Keratinocyte (primary cell): ENCODE measurements at places on chromosomes 7 and 10.

GRCh38 chr10:1608851-1609647 is 128.3 kb downstream of the ADARB2 start:
- no peak overlapping the region for H3K27ac ChIP-seq
- peaks cover 8% of the 10 kb centered on the region for H3K27me3 ChIP-seq
- H3K4me3 ChIP-seq, result no peak overlapping the region

- no peak overlapping the region for H3K4me3 ChIP-seq
- DNase-seq, result no peak
- no peak overlapping the region for H3K27ac ChIP-seq
These were observed 2.4 kb upstream of the NIPSNAP2 start for GRCh38 chr7:55962014-55962413.

DNA sequence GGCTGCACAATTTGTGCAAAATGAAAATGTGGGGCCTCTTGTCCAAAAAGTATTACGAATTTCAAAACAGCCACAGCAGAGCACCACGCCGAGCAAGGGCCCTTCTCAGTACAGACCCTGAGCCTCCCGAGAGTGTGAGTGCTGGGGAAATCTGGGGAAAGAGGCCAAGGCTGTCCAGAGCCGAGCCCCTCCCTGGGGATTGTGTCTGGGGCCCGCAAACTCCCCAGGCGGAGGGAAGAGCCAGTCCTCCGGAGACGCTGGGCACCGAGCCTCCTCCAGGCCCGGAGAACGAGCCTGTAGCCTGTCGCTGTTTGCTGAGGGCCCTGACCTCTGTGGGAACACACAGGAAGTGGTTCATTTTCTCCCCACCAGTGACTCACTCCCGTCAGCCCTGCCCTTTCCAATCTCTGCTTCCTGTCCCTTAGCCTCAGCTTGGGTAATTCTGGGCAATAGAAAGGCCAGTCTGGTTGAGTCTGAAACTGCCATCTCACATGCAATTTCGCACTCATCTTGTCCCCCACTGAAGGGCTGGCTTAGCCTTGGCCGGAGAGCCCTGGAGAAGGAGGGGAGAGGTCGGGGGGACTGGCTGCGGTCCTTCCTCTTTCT is 19.5 kb upstream of the GNA12 start:
- H3K4me3 ChIP-seq, result peak overlapping the region; percentile 23
- H3K4me1 ChIP-seq, result peaks cover 25% of the 10 kb centered on the region
- H3K36me3 ChIP-seq, result no peaks in the 10 kb centered on the region

DNA sequence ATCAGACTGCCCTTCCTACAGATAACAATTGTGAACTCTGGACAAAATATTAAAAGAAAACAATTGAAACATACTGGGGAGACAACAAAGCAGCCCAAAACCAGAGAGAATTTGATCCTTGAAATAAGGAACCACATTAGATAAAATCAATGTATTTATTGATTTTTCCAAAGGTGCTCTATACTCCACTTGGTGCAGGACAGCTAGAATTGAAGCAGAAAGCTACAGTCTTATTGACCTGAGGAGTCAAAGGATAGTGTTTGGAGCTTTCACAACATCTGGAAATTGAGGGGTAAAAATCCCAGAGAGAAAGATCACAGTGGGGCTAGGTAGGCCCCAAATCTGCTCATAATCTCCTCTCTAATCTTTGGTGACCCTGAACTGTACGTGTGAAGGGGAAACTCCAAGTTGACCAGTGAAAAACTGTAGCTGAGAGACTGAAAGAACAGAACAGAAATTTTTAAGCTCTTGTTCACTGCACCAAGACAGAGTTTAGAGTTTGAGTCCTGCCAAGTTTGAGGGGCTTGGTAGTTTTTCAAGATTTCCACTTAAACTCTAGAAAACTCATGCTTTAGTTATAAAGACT is 70.2 kb downstream of the SAMD9 start:
- peaks cover 23% of the 10 kb centered on the region for H3K4me1 ChIP-seq
- no peak overlapping the region for H3K27ac ChIP-seq
- no peak overlapping the region for H3K4me3 ChIP-seq
- H3K27me3 ChIP-seq, result no peaks in the 10 kb centered on the region

DNA sequence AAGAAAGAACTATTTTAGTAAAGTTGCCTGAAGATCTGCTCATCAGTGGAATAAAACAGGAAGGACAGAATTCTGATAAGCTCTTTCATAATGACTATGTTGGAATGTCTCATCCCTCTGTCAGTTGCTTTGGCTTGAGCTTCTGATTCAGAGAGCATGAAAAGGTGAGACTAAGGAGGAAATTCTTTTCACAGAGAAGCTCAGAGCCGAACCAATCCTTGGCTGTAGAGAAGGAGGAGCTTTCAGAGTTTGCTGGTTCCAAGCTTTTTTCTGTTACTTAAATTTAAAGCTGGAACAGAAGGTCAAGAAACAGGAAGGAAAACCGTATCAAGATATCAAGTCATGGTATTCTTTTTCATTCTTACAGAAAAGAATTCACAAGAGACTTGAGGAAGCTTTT is 24.0 kb downstream of the GSTO2 start:
- no peaks in the 10 kb centered on the region for H3K36me3 ChIP-seq
- H3K27ac ChIP-seq, result no peak overlapping the region
- H3K4me3 ChIP-seq, result no peak overlapping the region
- H3K4me1 ChIP-seq, result peaks cover 7% of the 10 kb centered on the region

GRCh38 chr10:16529853-16530252 is 8.2 kb upstream of the C1QL3 start:
- no peaks in the 10 kb centered on the region for H3K27me3 ChIP-seq
- no peak overlapping the region for H3K4me3 ChIP-seq
- DNase-seq, result no peak
- no peaks in the 10 kb centered on the region for H3K36me3 ChIP-seq

DNA sequence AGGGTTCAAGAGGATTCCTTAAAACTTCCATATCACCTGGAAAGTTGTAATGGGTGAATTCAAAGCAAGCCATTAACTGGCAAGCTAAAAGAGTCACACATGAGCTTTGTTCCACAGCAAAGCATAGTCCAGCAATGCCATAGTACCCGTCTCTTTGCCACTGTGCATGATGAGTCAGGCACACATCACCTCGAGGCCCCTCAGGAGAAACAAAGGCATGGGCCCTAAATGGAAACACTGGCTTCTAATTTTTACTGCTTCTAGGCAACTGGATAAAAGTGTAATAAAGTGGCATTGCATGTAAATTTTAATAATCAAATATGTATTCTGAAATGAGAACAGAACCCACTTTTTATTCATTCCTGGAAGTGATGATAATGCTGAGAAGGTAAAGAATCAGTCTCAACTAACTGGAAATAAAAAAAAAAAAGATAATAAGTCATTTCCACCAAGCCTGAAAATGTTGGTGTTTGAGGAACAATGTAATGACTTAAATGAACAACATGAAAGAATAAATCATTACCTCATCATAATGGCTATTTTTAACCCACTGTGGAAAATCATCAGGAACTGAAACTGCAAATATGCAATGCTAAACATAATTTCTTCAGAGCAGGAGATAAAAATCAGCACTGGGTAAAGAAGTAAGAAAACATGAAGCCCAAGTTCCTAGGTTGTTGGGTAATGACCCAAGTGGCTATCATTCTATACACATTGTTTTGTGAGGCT is 104.9 kb downstream of the CDK6 start:
- no peaks in the 10 kb centered on the region for H3K27me3 ChIP-seq
- H3K36me3 ChIP-seq, result peaks cover 7% of the 10 kb centered on the region
- peak overlapping the region; percentile 53 for H3K27ac ChIP-seq
- no peak for DNase-seq
